Activated CD4-positive, alpha-beta T cell treated with anti-CD3 and anti-CD28 coated beads for 48 hours (primary cell): ENCODE measurements at places on chromosomes 11 and 22.

DNA sequence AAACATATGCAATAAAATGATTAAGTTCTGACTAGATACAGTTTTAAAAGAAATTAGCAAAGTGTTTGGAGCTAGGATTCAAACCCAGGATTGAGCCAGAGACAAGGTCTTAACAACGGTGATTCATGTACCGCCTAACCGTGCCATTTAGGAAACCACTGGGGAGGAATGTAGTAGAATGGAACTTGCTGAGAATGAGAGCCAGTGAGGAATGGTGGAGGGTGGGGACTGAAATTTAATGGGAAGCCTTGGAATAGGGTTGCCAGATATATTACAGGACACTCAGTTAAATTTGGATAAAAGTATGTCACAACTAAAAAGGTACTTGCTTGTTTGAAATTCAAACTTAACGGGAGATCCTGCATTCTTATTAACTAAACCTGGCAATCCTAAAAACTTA is 30.4 kb upstream of the TMEM86A start:
- DNase-seq = no peak

DNA sequence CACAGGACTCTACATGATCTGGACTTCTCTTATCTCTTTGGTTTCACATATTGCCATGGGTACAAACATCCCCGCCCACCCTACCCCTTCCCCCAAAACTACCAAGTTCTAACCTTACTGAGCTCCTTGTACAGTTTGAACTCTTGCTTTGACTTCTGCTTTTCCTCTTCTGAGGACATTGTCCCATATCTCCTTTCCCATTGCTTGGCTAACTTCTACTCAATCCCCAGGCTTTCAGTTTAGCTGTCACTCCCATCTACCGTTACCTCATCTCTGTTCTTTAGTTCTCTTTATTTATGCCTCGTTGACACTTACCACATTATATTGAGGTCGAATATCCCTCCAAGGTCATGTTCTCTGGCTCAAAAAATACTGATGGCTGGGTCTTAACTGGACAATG is 393.5 kb upstream of the CADM1 start:
- no peak for DNase-seq

GRCh38 chr11:33687733-33688479 is 12.7 kb downstream of the C11orf91 start:
- DNase-seq = peak; percentile 24

DNA sequence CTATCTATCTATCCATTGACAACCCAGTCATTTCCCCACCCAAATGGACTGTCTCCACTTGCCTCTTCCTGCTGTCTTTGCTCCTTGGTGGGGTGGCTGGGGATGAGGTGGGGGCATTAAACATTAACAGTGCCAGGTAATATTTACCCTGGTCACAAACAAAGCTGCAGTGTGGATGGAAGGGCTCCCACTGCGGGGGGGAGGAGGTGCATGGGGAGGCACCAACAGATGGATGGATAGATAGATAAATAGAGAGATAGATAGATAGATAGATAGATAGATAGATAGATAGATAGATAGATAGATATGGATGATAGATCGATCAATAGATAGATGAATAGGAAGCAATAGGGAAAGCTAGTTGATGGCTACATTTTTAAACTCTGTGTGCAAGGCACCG is 2.3 kb upstream of the FXYD2 start:
- no peak for DNase-seq

DNA sequence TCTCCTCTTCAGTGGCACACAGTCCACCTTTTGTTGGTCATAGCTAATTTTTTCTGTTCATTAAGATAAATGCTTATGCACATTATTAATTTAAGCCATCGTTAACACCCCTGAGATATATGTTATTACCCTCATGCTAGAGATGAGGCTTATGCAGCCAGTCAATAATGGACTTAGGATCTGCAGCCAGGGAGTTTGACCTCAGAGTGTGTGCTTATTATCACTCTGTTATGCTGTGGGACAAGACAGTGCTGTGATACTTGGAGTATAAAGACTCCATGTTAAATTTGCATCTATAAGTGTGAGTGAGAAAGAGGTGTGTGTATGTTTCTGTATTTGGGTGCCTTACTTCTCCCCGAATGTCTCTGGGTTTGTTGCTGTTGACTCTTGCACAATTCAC is 969.3 kb downstream of the OPCML start:
- DNase-seq = no peak

- DNase-seq = no peak
Measured at GRCh38 chr11:14251754-14252153, 107.2 kb downstream of the RRAS2 start.

GRCh38 chr22:45631140-45631840 is 40.3 kb upstream of the ATXN10 start:
- DNase-seq = no peak

DNA sequence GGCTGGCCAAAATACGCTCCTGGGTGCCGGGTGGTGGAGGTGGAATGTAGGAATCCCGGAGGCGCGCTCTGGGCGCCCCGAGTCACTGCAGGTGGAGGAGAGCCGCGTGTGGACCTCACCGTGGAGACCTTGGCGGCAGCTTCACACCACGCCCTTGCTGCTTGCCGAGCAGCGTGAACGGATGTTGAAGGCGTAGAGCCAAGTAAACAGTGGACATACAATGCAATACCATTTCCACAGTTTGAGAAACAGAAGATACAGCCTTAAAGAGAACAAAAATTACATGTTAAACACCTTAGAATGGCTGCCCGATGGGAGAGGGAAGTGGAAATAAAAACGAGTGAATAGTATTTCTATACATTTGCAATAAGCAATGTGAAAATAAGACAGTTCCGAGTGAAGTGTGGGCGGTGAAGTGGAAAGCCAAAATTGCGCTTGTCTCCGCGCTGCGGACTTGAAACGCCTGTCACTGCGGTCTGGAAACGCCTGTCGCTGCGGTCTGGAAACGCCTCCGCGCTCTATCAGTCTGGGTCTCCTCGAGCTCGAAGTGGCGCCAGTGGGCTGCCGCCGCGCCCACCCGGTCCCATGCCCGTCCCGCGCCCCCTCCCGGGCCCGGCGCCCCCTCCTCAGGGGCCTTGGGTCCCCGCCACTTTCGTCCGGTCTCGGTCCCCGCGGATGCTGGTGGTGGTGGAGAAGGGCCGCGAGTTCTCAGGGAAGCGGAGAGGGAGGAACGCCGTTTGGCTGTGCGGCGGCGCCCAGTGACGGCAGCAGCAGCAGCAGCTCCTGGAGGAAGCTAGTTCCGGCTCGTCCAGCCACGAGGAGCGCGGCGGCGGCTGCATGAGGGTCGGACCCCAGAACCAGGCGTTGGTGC is 1.6 kb downstream of the NCR3LG1 start:
- peak; percentile 73 for DNase-seq
